Chondrocyte (in vitro differentiated cells): ENCODE measurements at places on chromosomes 4 and X. TPM values are rescaled to one million over a fixed set of nuclear protein-coding genes. Genes with fewer than 3 reads are reported as not detected.

The TEX13C gene
- not detected in 3 replicates for total RNA-seq

The F9 gene
- not detected in 3 replicates for total RNA-seq

The FATE1 gene
- total RNA-seq = not detected in 3 replicates

The PPP2R2C gene
- 0.10 to 0.94 TPM (median 0.13 TPM) in 3 replicates for total RNA-seq

The CSAG1 gene
- not detected in 3 replicates for total RNA-seq

The EGFL6 gene
- total RNA-seq = 0.18 to 0.22 TPM in 2 of 3 replicates, not detected in the other

The TRIM60 gene
- total RNA-seq = not detected in 3 replicates

DNA sequence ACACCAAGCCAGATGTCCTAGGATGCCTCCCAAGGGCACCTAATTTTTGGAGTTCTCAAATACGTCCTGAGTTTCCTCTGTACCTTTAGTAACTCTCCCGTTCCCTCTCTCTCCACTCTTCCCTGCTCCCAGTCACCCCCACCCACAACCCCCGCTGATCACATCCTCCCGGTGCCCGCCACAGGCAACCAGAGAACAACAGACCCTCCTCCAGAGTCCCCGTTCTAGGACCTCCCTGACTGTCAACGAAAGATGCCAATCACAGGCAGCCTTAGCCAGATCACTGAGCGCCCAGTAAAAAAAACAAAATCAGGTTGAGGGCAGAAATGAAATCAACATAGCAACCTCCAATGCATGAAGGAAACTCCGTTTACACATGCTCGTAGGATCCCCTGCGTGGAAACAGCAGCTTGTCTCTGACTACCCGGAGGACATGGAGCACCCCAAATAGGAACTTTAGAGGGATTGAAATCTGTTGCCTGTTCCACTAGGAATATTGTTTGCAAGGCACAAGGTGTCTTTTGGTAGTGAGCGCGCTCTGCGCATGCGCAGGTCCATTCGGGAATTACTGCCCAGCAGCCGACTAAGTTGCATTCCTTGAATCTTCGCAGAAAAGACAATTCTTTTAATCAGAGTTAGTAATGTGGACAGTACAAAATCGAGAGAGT is at the start of gene GABRB1:
Gene GABRB1 (plus strand): TSS at position 557 of the 668 bp plus-strand sequence.
- peaks cover 52% of the 10 kb centered on the region for H3K27me3 ChIP-seq
- peaks cover 22% of the 10 kb centered on the region for H3K4me1 ChIP-seq

DNA sequence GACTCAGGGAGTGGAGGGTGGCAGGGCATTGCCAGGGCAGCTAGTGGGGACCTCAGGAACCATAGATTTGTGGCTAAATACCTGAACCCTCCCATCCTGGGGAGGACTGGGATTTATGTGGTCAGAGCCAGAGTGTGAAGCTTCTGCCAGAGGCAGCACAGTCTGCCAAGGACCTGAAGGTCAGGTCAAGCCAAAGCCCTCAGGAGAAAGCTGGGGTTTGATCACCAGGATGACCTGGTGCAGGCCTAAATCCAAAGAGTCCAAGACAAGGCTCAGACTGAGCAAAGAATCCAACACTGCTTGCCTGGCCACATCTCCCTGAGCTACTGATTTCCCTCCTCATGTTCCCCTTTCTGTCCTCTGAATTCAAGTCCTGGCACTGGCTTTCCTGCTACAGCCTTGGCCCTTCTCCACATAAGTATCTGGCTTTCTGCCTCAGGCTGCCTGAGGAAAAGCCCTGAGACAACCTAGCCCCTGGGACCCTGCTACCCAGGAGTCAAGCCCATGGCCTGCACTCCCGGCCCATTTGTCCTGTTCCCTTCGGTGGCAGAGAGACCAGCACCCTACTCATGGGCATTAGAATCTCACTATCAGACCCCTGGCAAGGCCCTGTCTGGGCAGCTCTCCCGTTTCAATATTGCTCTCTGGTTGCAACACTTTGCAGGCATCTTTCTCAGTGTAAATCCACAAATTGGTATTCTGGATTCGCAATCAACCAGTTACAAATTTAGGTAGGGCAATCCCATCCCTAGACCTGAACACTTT is 39.3 kb upstream of the SLC25A43 start:
- no peaks in the 10 kb centered on the region for H3K36me3 ChIP-seq
- no peaks in the 10 kb centered on the region for H3K4me1 ChIP-seq
- DNase-seq = no peak
- H3K27me3 ChIP-seq = no peaks in the 10 kb centered on the region
- H3K27ac ChIP-seq = no peak overlapping the region

- H3K4me1 ChIP-seq = peaks cover 9% of the 10 kb centered on the region
- no peak for DNase-seq
- no peaks in the 10 kb centered on the region for H3K36me3 ChIP-seq
- peaks cover 16% of the 10 kb centered on the region for H3K27me3 ChIP-seq
- H3K4me3 ChIP-seq = no peak overlapping the region
These were observed 248.0 kb upstream of the ADAMTS3 start for GRCh38 chr4:72817012-72817411.

DNA sequence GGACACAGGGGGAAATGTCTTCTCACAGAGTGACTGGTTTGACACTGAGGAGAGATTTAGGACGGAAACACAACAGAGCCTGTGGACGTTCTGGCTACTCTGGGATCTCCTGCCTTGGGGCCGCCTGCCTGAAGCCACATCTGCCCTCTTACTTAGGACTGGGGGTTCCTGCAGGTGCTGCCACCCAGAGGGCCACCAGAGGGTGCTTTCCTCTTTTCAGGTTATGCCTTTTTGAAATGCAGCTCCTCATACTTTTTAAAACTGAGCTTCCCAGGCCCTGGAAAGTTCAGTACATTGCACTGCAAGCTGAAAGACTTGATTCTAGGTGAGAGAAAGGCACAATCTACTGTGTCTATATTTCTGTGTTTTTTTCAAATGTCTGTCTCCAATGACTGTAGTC is 92.2 kb upstream of the PGRMC2 start:
- peaks cover 21% of the 10 kb centered on the region for H3K4me1 ChIP-seq
- no peak overlapping the region for H3K4me3 ChIP-seq
- no peaks in the 10 kb centered on the region for H3K27me3 ChIP-seq
- H3K27ac ChIP-seq = peak overlapping the region; percentile 17

GRCh38 chrX:149010013-149010852 is 494.9 kb downstream of the IDS start:
- no peaks in the 10 kb centered on the region for H3K27me3 ChIP-seq
- no peak overlapping the region for H3K4me3 ChIP-seq
- no peaks in the 10 kb centered on the region for H3K36me3 ChIP-seq
- no peaks in the 10 kb centered on the region for H3K4me1 ChIP-seq

GRCh38 chrX:134480061-134480460 is 20.1 kb downstream of the HPRT1 start:
- H3K4me3 ChIP-seq = no peak overlapping the region
- no peak for DNase-seq
- H3K27me3 ChIP-seq = peaks cover 2% of the 10 kb centered on the region
- H3K4me1 ChIP-seq = no peaks in the 10 kb centered on the region
- no peak overlapping the region for H3K27ac ChIP-seq

GRCh38 chr4:110195561-110196205 is 2.7 kb downstream of the ELOVL6 start:
- no peaks in the 10 kb centered on the region for H3K27me3 ChIP-seq
- peaks cover 35% of the 10 kb centered on the region for H3K4me1 ChIP-seq
- DNase-seq = no peak
- H3K36me3 ChIP-seq = no peaks in the 10 kb centered on the region
- H3K27ac ChIP-seq = peak overlapping the region; percentile 77
- H3K4me3 ChIP-seq = peak overlapping the region; percentile 79

DNA sequence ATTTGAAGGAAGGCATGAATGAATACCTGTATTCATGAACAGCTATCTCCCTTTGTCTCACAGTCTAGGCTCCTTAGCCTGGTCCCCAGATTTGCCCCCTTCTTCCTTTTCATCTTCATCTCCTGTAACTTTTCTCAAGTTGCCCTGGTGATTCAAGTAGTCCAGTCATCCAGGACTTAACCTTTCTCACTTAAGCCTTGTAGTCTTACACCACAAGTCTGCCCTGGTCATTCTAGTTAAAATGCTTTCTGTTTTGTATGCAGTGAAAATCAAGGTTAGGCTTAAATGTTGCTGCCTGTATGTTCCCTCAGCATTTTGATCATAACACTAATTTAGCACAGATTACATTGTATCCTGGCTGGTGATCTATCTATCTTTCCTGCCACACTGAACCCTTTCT is 58.5 kb upstream of the SLC7A11 start:
- H3K27me3 ChIP-seq = no peaks in the 10 kb centered on the region
- no peaks in the 10 kb centered on the region for H3K36me3 ChIP-seq
- no peak overlapping the region for H3K4me3 ChIP-seq

- peak overlapping the region; percentile 0 for H3K27ac ChIP-seq
- DNase-seq = no peak
- no peaks in the 10 kb centered on the region for H3K36me3 ChIP-seq
- H3K4me1 ChIP-seq = peaks cover 81% of the 10 kb centered on the region
- no peak overlapping the region for H3K4me3 ChIP-seq
These were observed 103.3 kb upstream of the SLC4A4 start for GRCh38 chr4:71235311-71236201.

DNA sequence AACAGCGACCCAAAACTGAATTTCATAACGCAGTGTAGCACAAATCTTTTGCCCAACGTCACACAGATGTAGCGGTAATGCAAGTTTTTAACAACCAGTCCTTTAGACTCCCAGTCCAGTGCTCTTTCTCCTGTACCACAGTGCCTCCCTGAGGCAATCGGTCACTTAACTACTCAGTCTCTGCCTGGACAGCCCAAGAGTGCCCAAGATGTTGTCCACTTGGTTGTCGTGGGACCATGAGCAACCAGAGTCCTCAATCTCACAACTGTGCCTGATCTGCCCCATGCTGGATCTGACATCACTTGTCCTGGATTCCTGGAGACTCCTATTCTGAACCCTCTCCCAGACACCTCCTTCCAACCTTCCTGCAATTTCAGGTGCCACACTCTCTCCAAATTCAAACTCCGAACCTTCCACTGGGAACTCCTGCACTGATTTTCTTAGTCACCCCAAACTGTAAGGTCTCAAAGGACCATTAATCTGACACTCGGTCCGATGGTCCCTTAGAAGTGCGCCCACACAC is 702 bp downstream of the MMGT1 start:
- no peaks in the 10 kb centered on the region for H3K36me3 ChIP-seq
- H3K4me3 ChIP-seq = peak overlapping the region; percentile 91
- H3K27ac ChIP-seq = peak overlapping the region; percentile 100
- no peaks in the 10 kb centered on the region for H3K27me3 ChIP-seq
- no peak for DNase-seq
- peaks cover 26% of the 10 kb centered on the region for H3K4me1 ChIP-seq

DNA sequence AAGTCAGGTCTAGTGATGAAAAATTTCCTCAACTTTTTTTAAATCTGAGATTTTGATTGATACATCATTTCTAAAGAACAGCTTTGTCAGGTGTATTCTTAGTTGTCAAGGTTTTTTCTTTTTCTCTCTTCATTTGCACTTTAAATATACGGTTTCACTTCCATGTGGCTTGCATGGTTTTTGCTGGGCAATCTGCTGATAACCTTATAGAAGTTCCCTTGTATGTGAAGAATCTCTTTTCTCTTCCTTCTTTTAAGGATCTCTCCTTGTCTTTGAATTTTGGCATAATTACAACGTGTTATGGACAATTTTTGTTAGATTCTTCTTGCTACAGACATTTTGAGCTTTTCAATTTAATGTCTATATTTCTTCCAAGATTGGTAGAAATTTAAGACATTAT is 76.4 kb downstream of the ZNF721 start:
- H3K36me3 ChIP-seq = peaks cover 41% of the 10 kb centered on the region
- no peaks in the 10 kb centered on the region for H3K27me3 ChIP-seq
- DNase-seq = no peak

DNA sequence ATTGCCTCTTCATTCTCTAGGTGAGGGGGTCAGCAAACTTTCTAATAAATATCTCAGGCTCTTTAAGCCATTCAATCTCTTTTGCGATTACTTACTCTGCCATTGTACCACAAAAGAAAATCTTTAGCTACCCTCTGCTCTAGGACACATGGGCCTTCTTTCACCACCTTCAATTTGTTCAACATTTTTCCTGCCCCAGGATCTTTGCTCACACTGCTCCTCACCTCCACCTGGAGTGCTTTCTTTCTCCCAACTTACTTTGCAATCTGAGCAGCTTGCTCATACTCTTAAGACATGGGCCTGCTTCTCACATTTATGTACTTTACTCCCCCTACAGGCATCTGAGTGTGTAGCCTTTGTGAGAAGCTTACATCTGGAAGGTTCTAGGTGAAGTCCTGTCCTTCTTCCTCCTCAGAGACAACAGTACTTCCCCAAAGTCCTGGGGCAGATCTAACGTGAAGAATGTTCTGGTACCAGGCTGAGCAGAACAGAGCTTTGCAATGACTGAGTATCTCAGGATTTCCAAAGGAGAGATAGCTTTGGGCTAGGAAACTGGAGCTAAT is 55.0 kb upstream of the PRDM5 start:
- H3K27me3 ChIP-seq = peaks cover 2% of the 10 kb centered on the region
- no peaks in the 10 kb centered on the region for H3K4me1 ChIP-seq
- no peak for DNase-seq
- H3K4me3 ChIP-seq = no peak overlapping the region

DNA sequence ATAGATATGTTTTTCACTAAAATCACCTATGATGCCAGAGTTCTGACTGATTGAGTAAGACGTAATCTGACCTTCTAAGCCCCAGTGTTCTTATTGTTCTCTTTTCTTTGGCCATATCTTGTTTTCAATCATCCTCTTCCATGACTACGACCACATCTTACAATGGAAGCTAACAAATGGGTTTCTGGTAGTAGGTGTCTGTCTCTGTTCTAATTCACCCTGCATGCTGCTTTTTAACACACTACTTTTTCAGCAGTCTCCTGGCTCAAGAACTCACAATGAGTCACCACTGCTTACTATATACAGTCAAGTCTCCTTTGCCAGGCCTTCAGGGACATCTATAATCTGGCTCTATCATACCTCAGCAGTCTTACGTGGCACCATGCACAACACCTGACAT is 146.1 kb downstream of the NEXMIF start:
- no peak overlapping the region for H3K27ac ChIP-seq
- no peak for DNase-seq
- H3K4me3 ChIP-seq = no peak overlapping the region

GRCh38 chr4:149173241-149174013 is 642.2 kb downstream of the IQCM start:
- H3K4me3 ChIP-seq = no peak overlapping the region
- DNase-seq = no peak
- H3K27ac ChIP-seq = no peak overlapping the region
- H3K27me3 ChIP-seq = peaks cover 13% of the 10 kb centered on the region
- H3K4me1 ChIP-seq = no peaks in the 10 kb centered on the region
